ENCODE measurements at places on chromosomes 12 and 14.

DNA sequence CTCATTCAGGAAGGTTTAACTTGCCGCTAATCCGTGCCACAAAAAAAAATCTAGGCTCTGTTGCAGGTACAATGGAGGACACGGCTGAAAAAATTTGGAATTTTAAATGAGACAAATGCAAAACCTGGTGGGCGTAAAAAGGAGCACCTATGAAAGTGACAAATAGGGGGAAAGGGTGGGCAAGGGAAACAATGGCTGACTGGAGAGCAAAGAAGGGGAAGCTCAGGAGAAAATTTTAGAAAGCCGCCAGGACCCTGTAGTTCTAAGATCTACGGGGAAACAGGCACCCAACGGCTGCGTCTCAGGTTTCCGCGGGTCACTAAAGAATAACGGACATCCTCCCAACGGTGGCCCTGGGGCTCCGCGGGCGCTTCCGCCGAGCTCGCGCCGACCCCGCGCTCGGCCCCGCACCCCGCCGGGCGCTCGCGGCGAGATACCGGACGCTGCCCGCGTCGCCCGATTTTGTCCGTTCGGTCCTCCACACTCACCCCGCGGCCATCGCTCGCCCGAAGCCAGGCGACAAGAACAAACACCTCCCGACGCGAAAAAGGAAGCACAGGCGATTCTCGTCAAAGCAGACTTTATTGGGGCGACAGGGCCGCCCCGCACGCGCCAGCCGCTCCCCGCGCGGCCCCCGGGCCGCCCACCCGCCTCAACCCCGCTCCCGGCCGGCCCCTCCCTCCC, 1.1 kb upstream of the YY1 start:
- ATAC-seq = peak; percentile 8

GRCh38 chr12:53955776-53956250, 1.1 kb downstream of the HOXC12 start:
- no peak for ATAC-seq

GRCh38 chr12:7485095-7485494, 18.5 kb downstream of the CD163 start:
- no peak for ATAC-seq

DNA sequence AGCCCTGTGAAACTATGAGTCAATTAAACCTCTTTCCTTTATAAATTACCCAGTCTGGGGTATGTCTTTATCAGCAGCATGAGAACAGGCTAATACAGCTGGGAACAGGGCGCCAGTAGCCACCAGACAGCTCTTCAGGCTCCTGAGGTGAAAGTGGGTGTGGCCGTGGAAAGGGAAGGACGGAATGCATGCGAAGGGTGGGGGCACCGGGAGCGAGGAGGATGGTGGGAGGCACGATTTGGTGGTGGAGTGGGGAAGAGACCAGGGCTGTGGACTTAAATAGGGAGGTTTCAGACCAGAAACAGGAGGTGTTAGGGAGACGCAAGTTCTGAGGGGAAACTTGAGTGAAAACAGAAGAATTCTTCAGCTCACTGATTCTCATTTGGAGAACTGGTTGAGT, 44.1 kb upstream of the CHST11 start:
- no peak for ATAC-seq

DNA sequence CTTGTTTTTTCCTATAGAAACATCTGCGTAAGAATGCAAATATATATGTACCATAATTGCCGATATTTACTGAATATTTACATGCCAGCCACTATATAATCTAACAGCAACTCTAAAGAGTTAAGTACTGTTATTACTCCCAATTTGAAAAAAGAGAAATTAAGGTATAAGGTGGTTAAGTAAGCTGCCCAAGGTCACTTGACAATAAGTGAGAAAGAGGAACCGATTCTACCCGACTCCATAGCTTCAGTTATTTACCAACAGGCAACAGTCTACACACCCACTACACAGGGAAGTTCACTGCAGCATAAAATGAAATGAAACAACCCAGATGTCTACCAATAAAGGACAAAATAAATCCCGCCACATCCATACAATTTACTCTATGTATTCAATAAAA, 1.1 kb downstream of the MIS18BP1 start:
- ATAC-seq = no peak

- peak; percentile 42 for ATAC-seq
These were observed 58.3 kb downstream of the PRKCH start for GRCh38 chr14:61379639-61380184.

DNA sequence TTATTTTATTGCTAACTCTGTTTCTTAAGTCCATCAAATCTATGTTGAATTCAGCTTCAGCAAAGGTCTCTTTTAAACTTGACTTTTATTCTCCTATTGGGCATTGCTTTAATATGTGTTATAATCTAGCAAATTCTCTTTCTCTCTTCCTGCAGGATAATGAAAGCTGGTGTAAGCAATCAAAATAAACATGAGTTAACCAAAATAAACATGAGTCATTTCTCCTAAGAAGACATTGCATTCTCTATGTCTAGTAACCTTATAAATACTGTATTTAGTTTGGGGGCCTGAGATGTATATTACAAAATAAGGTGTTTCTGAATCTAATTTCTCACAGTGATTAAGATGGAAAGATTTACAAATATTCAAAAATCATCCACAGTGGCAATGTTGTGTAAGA, 739.1 kb upstream of the ATXN7L3B start:
- ATAC-seq = no peak

DNA sequence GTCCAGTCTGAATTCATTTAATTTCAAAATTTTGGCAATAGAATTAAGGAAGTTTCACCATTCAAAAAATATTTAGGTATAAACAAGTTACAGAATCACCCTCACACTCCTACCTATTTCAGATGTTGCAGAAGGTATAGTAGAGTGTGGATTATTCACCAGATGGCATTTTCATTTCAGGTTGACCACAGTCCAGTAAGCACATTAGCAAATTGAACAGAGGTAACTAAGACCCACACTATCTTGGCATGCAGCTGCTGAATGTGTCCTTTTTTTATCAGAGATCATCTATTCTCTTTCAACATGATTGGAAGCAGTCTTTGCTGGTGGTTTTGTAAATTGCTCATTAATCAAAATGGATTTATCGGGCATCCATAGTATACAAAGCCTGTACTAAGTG, 151.8 kb upstream of the GARIN6 start:
- no peak for ATAC-seq

DNA sequence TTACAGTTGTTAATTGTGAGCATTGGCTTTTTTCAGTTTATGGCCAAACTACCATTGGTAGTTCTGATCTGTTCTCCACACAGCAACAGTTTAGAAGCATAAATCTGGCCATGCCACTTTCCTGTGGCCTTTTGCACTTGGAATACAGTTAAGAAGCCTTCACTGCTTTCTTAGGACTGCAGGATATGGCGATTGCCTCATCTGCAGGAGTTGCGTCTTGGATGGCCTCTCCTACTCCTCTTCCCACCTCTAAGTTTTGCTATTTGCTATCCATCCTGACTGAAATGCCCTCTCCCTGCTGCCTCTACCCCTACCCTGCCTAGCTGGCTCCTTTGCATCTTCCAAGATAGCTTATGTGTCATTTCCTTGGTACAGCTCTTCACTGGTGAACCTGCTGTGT, 12.8 kb upstream of the BMAL2 start:
- no peak for ATAC-seq

GRCh38 chr14:92927349-92928257, 4.7 kb downstream of the CHGA start:
- ATAC-seq = no peak

GRCh38 chr14:35480119-35480769, 53.7 kb upstream of the INSM2 start:
- ATAC-seq = peak; percentile 89

- no peak for ATAC-seq
These were observed 21.7 kb downstream of the BORCS5 start for GRCh38 chr12:12378616-12379015.

DNA sequence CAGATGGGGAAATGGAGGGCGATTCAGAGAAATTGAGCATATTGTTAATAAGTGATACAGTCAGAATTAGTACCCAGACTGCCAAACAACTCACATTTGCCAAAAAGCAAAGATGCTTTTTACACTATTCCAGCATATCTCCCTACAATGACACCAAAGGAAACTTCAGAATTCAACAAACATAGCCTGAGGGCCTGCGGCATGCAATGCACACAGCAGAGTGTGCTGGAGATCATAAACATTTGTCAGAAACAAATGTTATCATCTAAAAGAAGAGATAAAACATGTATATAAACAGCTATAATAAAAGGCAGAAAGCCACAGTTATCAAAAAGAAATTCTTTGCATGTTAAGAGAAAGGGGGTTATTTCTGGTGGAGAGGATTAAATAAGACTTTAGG, 20.1 kb upstream of the GARIN6 start:
- no peak for ATAC-seq

GRCh38 chr12:99388671-99389195, 258.8 kb upstream of the GARIN6 start:
- no peak for ATAC-seq

- ATAC-seq = no peak
These were observed 466.4 kb downstream of the NPAS3 start for GRCh38 chr14:33404964-33405574.

GRCh38 chr12:6539314-6539682, 5.0 kb downstream of the GAPDH start:
- ATAC-seq = no peak

DNA sequence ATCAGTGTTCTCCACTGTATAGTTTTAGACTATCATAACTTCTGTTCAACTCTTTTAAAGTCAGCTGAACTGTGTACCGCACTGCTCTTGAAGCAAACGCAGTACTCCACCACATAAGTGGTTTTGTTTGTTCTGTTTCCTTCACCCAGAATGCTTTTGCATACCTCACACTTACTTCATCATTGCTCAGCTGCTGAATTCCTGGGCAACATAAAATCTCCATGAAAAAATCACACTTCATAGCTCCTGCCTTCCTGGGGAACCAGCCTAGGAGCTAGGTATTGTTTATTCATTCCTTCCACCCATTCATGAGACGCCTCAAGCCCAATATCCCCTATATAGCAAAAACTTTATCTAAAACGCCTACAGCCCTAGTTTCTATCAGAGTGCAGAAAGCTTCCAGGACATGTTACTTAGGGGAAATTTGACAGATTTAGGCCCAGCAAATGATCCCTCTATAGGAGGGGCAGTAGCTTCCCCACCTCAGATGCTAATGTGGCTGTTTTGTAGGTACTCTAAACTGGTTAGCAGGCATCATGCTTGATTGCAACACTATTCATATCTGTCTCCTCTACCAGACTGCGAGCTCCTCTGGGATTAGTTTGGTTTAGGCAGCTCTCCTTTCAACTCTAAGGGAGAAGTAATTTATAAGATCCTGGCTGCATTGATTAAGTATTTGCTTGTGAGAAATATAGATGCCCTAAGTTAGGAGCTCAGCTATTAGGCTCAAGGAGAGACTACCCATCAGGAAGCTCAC, 44.5 kb downstream of the LRRC9 start:
- ATAC-seq = peak; percentile 18

- ATAC-seq = no peak
These were observed 28.2 kb upstream of the AVPR1A start for GRCh38 chr12:63179224-63179623.

DNA sequence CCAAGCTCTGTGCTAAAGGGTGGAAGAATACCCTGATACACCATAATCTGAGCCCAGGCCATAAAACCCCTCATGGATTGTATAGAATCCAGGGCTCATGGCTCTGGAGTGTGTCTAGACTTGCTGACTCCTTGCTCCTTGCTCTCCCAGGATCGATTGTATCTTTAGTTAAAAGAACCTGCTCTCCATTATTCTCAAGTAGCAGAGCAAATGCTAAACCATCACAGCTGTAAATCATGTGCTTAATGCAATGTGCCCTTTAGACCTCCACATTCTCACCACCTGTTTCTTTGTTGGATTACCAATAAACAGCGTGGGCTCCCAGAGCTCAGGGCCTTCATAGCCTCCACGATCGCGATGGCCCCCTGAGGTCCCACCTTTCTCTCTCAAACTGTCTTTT, 411.6 kb upstream of the FBXO33 start:
- ATAC-seq = no peak

GRCh38 chr12:7994731-7995205, 37.7 kb upstream of the FOXJ2 start:
- ATAC-seq = no peak

DNA sequence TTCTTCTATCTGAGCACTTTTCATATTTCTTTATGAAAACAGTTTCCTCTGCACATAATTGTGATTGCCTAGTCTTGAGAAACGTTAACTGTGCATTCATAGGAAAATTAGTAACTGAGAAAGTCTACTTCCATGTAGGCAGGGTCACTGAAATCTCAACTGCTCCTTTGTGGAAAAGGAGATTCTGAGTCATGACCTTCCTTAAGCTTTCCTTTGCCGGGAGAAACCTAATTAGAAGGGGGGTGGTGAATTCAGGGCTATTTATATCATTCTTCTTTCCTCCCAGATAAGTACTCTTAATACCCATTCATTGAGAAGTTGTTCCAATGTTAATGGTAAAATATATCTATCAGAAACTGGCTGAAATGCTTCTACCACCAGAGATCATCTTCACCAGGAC, 751.0 kb upstream of the TMEM132C start:
- ATAC-seq = no peak

- no peak for ATAC-seq
These were observed 19.0 kb downstream of the FAM181A start for GRCh38 chr14:93946104-93946503.

DNA sequence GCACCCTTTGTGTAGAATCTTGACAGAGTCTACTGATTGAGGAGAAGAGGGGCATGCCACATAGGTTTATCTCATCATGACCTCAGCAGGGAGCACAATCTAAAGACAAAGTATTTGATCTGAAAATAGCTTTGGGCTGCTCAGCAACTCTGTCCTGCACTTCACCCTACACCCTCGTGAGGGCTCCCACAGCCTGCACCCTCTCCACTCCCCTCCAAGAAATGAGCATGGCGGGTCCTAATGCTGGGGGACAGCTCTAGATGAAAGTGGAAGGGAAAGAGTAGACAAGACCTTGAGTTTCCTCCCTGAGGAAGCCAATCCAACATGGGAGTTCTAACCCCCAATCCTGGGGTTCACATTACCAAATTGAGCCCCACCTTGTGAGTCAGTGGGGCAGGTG, 10.7 kb upstream of the KRT5 start:
- no peak for ATAC-seq

DNA sequence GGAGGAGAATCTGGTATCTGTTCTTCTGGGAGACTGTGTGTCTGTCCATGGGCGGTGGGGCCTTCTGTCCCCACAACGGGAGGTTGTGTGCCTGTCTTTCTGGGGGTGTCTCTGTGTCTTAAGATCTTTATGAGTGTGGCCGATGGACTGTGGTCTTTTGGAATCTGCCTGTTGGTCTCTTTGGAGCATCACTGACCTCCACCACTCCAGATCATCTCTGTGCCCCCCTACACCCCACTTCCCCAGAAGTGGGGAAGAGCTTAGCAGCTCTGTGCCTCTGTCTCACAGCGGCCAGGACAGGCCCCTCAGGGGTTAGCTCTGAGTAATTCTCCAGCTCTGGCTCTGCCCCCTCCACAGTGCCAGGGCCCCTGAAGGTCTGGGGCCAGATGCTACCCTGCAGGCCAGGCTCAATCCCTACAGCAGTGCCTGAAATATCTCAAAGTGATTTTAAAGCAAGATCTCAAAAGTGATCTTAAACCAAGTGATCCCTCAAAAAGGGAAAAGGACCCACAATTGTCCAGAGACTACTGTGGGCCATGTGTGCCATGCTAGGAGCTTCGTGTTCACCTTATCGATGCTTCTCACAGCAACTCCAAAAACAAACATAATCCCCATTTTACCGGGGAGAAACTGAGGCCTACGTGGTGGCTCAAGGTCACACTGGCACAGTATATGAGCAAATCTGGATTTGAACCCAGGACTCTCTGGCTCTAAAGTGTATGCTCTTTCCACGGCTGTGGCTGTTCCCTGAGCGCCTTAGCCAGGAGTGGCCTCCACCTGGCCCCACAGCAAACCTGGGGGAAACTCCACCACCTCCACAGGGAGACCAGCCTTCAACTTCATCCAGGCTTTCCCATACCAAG, 26.0 kb upstream of the KRT78 start:
- no peak for ATAC-seq

Data from activated CD4-positive, CD25-positive, alpha-beta regulatory T cell treated with anti-CD3 and anti-CD28 coated beads, Interleukin-2, amount 50 U/mL, for 24 hours (primary cell).